ENCODE measurements at places on chromosomes 11 and 22. TPM values are rescaled to one million over a fixed set of nuclear protein-coding genes. Genes with fewer than 3 reads are reported as not detected.

DNA sequence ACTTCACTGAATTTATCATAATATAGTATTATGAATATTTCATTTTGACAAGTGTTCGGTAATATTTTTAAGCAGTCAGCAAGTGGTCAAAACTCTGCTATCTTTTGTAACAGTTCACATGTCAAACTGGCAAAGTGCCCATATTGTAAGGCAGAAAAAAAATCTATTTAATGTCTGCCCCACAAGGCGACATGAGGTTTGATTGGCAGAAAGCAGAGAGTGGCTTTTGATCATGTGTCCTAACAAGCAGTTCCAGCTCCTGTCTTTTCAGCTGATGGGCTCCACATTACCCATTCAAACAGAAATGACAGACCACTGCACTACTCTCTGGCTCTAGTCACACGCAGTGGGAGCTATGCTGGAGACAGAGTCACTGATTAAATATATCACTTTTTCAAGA lies 59.0 kb downstream of the SOX6 start:
- no peak for DNase-seq

The SAA4 gene
- 0.27 TPM for total RNA-seq

GRCh38 chr22:44116755-44117684 lies 63.7 kb upstream of the PARVG start:
- no peak for DNase-seq

The CARNS1 gene
- total RNA-seq: 0.16 TPM

The RIBC2 gene
- total RNA-seq: 5.7 TPM

DNA sequence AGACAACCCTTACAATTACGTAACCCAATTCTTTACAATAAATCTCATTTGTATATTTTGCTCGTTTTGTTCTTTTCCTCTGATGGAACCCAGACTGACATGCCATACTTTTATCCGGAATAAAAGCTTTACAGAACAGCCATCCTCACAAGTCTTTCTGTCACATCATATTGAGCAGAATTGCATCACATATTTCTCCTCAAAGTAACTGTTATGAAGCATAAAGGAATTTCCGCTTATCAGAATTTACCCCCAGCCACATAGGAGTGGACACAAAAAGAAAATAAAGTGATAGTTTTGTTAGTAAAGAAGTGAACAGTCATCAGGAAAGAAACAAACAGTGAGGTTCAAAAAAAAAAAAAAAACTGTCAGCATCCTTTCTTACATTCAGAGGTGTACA lies 539.5 kb upstream of the LUZP2 start:
- DNase-seq: peak; percentile 33

GRCh38 chr11:60844870-60845221 lies 2.9 kb downstream of the CCDC86 start:
- DNase-seq: no peak

DNA sequence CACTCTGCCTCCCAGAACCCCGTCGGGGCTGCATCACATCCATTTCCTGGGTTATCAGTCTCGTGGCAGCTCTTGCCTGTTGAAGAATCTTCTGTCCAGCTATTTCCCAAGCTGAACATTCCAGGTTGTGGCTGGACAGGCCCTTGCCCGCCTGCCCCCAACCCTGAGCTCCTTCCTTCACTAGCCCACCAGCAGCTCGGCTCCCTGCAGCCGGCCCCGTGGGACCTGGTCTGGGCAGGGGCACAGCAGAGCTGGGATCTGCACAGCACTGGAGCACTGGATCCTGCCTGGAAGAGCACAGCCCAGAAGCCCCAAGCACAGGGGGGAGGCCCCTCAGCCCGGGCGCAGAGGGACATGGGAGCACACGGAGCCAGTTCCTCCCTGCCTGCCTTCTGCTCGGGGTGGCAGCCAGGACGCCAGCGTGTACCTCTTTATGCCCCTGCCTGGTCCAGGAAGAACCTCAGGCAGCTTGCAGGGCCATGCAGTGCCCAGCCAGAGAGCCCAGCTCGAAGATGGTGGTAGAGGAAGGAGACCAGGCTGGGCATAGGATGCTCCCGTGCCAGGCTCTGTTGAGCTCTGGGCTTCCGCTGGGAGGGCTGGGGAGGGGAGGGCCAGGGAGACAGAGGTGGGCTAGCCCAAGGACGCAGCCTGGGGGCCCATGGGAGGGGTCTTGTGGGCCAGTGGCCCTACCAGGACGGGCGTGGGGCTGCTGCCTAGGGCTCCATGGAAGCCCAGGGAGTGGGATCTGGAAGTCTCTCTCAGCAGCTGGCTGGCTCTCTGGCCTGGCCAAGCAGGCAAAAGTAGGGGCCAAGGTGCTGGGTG lies 16.6 kb upstream of the GNB1L start:
- no peak for DNase-seq

The GLYAT gene
- not detected for total RNA-seq

The TMEM191C gene
- total RNA-seq: 0.08 TPM

The TMEM121B gene
- total RNA-seq: 0.09 TPM

DNA sequence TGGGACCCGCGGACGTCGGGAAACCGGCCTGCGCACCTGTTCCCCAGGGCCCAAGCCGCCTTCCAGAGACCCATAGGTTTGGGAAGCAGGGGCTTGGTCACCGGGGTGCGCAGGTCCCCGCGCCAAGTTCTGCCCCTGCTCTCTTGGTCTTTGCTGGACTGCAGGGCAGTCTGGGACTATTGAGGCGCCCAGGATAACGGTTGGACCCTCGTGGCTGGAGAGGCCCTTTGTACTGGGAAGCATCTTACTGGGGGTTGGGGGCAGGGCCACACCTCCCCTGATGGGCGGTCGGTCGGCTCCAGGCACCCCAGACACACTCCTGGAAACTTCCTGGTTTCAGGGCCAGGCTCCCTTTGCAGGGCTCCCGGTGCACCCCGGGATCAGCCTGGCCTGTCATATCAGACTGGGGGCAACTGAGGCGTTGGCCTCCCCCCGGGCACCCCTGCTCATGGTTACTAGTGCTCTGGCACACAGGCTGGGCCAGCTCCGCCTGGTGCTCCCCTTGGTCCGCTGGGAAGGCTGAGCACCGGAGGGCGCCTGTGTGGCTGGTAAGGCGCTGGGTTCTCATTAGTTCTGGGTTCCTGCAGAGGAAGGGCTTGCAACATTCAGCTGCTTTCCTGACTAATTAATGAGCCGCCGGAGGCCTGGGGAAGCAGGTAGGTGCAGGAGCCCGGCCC lies 1250.5 kb downstream of the BRD1 start:
- no peak for DNase-seq

DNA sequence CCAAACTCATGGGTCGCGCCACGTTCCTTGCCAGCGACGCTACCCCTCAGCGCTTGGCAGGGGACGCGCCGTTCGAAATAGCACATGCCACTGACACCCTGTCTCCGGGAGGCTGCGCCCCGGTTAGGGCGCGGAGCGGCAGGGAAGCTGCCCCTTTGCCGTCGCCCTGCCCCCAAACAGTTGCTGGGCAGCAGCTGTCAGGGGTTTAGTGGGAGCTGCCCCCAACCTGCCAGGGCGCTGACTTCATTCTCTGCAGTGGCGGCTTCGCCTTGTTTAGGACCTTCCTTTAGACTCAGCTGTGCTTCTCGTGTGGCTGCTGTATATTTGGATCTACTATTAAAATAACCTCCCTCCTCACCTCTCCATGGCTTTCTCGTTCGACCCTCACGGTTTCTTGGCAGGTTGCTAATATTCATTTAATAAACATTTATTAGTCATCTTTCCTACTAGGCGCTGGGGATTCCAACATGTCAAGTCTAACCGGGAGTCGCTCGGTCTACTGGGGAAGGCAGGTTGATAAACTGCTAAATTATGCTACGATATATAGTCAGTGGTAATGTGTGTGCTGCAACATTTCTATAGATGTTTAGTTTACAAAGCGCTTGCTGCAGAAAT lies 782 bp downstream of the TMEM109 start:
- DNase-seq: peak; percentile 30

DNA sequence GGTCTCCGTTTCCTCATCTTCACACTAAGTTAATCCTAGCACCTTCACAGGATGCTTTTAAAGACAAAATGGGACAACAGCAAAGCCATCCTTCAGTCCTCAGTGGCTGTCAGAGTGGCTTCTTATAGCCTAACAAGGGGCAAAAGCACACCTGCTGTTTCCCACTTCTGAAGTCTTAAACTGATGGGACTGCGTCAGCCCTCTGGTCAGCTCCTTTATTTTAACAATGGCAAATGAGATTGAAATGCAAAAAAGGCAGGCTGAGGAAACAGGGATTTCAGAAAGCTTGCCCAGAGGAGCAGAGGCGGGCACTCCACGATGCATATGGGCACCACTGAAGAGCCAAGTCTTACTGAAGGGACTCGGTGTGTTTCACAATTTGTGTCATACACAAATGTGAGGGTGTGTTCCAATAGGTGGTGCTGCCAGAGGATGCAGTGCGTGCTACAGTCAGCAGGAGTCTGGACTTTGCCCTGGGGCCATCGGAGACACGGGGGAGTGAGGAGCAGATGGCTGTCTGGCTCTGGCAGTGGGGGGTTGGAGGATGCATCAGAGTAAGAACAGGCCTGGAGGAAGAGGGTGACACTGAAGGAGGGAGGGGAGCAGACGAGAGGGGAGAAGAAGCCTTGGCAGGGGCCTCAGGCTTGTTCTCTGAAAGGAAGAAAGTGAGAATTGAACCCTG lies 47.3 kb downstream of the TENM4 start:
- no peak for DNase-seq

DNA sequence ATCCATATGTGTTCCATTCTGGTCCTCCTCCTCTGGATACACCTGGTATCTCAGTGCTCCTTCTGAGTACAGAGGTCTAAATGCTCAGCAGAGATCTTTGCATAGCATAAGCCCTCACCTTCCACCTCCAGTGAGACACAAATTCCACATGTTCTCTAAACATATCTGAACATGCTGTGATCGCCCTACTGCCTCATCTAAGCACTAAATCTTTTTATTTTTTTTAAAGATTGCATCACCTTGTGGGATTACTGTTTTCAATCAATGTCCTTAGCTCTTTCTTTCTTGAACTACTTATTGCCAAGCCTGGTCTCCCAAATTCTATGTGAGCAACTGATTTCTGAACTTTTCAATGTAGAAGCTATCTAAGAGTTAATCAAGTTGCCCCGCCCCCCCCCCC lies 113.4 kb downstream of the TRPC6 start:
- DNase-seq: no peak

The PNPLA3 gene
- 2.9 TPM for total RNA-seq

DNA sequence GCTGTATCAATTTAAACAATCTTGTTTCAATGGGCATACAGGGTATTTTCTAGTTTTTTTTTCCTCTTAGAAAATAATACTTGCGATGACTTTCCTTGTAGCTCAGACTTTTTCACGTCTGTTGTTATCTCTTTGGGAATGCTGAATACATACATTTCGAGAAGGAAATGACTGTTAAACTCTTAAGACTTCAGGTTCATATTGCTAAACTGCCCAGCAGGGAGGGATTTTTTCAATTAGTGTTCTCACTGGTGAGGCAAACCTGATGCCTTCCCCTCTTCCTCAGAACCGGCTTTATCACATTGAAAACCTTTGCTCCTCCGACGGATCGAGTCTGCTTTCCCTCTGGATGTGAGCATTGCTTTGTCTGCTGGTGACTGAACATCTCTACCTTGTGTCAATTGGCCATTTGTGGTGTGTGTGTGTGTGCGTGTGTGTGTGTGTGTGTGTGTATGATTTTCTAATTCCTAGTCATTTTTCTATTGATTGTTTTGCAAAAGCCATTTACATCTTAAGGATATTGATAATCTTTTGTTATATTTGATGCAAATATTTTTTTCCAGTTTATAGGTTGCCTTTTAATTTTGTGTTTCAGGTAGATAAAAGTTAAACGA lies 6.6 kb downstream of the NEAT1 start:
- DNase-seq: peak; percentile 87

DNA sequence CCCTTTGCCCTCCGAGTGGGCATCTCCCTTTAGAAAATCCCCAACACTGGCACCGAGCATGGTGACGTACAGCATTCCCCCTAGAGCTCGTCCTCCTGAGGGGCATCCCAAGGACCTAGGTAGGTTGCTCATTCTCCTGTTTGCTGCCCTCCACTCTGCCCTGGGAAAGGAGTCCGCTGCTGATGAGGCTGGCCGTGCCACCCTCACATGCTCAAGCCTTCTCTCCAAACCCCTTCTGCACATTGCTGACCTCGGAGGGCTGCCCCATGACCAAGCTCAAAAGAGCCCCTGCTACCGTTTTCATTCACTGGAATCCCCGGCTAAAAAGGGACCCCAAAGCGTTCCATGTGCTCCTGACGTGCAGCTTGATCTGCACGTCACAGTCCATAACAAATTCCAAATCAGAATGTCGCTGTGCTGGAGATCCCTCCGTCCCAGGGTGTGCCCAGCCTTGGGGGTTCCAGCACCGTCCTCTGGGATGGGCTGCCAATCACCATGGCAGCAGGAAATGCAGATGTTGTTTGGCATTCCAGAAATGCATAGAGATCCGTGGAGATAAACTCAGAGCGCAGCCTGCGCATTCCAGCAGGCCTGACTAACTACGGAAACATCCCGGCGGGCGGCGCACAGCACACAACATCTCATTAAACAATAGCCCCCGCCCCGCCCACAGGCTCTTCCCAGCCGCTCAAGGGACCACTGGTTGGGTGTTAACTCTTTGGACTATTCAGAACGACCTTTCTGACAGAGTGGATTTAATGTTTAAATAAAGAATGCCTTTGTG lies 26.3 kb upstream of the GNB1L start:
- peak; percentile 96 for DNase-seq

- DNase-seq: no peak
Measured at GRCh38 chr11:25211635-25212254, 714.9 kb downstream of the LUZP2 start.

DNA sequence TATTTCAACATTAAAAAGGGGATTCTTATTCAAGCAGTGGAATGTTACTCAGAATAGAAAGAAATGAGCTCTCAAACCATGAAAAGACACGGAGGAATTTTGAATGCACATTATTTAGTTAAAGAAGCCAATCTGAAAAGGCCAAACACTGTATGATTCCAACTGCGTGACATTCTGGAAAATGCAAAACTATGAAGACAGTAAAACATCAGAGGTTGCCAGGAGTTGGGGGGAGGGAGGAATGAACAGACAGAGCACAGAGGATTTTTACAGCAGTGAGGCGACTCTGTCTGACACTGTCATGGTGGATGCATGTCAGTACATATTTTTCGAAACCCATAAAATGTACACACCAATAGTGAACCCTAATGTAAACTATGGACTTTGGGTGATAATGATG lies 22.9 kb upstream of the THY1 start:
- DNase-seq: peak; percentile 28

- DNase-seq: no peak
Measured at GRCh38 chr11:73660497-73661034, 14.2 kb downstream of the PLEKHB1 start.

GRCh38 chr22:19980766-19981165 lies 35.9 kb downstream of the ARVCF start:
- no peak for DNase-seq

- peak; percentile 62 for DNase-seq
Measured at GRCh38 chr11:93766504-93766903, 17.6 kb upstream of the MED17 start.

- no peak for DNase-seq
Measured at GRCh38 chr11:63611395-63611747, 2.9 kb downstream of the PLAAT3 start.

DNA sequence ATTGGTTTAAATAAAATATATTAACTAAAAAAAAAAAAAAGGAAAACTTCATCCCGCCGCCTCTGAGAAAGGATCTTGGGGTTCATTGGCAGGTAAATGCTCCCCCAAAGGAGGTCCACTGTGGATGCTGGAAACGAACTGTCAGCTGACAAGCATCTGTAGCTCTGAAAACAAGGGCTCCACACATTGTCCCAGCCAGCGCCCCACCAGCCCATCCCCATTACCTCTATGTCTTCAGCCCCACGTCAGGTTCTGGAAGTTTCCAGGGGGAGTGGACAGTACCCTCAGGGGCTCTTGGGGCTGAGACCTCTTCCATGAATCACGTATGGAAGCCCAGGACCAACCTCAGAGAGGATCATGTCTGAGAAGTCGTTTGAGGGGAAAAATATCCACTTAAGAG lies 66.4 kb upstream of the WNT7B start:
- no peak for DNase-seq

- DNase-seq: no peak
Measured at GRCh38 chr11:115548878-115549528, 44.8 kb upstream of the CADM1 start.
